DND-41 (cell line): ENCODE measurements at places on chromosomes 5 and 9.
A peak's percentile ranks its signal among the peaks of the same experiment; 100 is the strongest.

GRCh38 chr5:124783794-124784193 lies 37.4 kb upstream of the ZNF608 start:
- no peak for DNase-seq

DNA sequence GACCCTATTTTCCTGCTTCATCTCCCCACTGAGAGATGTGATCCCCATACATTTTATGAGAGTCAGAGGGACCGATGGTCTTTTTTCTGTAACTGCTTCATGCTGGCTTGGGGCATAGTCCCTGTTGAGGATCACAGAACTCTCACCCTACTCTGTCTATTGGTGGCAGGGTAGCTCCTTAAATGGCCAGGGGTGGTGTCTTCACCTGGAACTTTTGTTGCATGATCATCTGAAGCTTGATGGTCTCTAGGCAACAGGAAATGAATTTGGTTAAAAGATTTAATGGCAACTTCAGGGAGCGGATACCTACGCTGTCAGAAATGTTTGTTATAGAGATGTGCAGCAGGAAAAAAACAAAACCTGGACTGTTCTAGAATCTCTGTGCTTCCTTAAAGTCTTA lies 87.0 kb upstream of the GLIS3 start:
- no peak for DNase-seq

GRCh38 chr9:109652971-109653370 lies 127.0 kb upstream of the PALM2AKAP2 start:
- DNase-seq, result no peak

GRCh38 chr5:16773991-16774390 lies 157.2 kb upstream of the RETREG1 start:
- no peak for DNase-seq

- DNase-seq, result no peak
Observed at GRCh38 chr5:11038772-11039171, 277.7 kb upstream of the DAP start.

GRCh38 chr5:72179028-72179815 lies 71.9 kb downstream of the MAP1B start:
- DNase-seq, result no peak

DNA sequence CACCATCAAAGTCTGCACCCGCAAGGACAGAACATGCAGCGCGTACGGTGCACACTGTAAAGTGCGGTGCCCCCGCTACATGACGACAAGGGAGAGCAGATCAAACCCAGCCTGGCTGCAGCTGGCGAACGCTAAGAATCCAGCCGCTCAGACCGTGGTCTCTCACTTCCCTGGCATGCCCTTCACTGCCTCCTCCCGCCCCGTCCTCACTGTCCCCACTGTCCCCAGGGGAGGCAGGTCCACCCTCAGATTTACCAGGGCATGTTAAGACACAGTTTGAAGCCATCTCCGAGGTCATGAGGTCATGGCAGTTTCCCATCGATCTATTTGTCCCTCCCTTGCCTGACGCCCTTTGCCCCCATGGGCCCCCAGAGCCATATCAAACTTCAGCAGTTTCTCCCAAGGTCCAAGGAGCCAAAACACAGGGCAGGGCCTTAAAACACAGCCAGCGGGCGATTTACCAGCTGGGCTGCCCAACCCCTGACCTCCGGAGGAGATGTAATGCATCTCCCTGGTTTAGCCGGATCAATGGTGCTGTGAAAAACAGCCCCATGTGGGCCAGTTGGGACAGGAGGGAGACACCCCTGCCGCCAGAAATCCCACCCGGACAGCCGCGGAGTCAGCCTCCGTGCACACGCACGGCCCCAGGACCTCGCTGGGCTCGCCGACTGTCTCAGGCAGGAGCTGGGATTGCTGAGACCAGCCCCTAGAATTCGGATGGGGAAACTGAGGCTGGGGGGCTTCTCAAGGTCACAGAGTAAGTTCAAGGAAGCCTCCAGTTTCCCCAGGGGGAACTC lies 52.3 kb upstream of the FUBP3 start:
- no peak for DNase-seq

DNA sequence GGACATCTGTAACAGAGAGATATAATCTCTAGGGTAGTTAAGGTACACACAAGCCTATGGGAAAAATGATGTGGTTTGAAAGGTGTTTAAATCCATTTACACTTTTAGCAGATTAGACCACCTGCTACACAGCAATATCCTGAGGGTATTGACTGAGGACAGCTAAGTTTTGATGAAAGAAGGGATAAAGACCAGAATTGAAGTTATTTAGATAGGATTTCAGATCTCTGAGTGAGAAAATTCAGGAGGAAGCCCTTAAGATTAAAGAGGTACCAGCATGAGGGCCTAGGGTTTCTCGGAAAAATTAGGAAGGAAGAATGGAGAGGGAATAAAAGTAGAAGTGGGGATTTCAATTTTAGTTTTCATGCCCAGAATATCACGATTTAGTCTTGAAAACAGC lies 267.3 kb downstream of the COX7C start:
- no peak for DNase-seq

DNA sequence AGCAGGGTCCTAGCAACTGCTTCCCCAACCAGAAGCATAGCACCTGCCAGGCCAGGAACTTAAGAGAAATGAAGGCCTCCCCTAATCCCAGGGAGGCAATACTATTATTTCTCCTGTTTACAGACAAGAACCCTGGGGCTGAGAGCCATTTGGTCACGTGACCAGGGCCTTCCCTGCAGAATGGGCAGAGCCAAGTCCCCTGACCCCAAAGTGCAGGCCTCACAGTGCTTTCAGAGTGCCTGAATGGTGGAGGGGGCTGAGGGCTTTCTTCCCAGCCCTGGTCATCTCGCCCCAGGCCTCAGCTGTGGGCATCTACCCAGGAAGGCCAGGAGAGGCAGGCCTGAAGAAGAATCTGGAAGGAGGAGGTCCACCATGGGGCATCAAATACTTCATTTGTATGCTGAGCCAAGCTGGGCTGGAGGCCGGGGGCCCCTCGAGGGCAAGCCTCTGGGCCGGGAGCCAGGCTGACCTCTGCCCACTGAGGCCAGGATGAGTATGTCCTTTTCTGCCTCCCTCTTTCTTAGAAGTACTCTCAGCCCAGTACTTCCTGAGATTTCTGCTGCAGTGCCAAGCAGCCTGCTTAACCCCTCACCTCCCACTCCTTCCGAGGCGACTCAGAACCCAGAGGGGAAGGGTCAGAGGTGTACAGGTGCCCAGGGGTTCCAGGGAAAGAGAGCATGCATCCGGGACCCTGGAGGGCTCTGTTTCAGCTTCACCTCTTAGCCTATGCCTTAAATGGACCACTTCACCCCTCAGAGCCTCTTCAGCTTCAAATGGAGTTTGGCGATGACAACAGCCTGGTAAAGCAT lies 18.9 kb upstream of the DUSP1 start:
- DNase-seq, result no peak

- DNase-seq, result no peak
Observed at GRCh38 chr5:176899946-176900779, 1.0 kb upstream of the HK3 start.

DNA sequence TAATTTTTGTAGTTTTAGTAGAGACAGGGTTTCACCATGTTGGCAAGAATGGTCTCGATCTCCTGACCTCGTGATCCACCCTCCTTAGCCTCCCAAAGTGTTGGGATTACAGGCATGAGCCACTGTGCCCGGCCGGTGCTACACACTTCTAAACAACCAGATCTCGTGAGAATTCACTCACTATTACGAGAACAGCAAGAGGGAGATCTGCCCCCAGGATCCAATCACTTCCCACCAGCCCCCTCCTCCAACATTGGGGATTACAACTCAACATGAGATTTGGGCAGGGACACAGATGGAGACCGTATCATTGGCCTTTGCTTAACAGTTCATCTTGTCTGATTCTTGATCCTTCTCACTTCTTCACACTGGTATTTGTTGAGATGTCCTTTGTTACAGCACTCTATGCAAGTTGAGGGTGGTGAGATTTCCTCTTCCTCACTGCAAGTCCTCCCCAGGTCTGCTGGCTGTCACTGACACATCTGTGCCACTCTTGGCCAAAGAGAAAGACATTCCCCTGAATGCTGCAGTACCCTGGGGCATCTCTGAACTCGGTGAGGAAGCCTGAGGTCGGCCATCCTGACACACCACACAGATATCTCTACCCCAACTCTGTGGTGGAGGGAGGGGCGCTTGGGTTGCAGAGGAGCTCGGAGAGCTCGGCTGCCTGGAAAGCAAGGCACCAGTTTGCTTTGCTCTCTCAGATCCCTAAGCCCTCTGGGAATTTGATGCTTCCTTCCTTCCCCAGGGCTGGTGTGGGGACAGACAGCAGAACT lies 4.2 kb upstream of the SUB1 start:
- DNase-seq, result no peak

- no peak for DNase-seq
Observed at GRCh38 chr5:78983601-78984438, 1.3 kb downstream of the ARSB start.

- DNase-seq, result no peak
Observed at GRCh38 chr5:114377946-114378345, 16.1 kb downstream of the KCNN2 start.

GRCh38 chr5:150789943-150790611 lies 11.5 kb downstream of the SMIM3 start:
- peak; percentile 75 for DNase-seq

DNA sequence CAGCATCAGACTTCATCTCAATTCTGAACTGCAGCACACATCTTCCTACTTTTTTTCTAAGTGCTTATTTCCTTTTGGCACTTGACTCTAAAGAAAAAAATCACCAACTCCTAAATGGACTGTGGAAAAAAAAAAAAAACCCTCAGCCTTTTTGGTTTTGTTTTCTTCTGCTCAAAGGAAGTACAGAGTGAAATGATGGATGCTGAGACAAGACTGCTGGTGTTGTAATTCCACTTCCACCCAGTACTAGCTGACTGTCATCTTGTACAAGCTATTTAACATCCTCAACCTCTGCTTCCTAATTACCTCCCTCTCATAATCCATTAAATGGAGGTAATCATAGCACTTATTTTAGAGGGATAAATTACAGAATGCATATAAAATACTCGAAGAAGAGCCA lies 171.5 kb upstream of the GNA14 start:
- no peak for DNase-seq

GRCh38 chr9:112757282-112757883 lies 6.8 kb downstream of the SNX30 start:
- DNase-seq, result no peak

DNA sequence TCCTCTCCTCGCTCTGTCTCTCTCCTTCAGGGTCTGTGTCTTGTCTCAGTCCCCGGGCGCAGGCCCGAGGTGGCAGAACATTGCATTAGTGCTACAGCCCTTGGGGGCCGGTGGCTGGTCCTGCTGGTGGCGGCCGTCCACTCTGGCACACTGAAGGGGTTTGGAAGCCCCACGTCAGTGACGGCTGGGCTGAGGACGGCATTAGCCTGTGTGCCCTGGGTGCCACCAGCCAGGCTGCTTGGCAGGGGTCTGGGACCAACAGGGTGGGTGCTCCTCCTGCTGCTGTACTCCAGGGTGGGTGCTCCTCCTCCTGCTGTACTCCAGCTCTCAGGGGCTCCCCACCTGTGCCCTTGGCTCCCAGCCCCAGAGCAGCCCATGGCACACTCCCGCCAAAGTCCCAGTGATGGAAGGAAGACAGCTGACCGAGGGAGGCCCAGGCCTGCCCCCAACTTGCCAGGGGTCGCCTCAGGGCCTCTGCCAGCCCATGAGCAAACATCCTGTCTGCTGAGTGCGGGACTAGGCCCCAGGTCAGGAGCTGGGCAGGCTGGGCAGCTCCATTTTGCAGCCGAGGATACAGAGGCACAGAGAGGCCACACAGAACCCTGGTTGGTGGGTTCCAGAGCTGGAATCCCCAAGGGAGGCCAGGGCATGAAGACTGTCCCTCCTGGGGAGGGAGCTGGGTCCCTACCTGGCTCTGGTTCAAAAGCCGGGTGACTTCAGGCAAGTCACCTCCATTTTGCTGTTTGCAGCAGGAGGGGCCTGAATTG lies 27.3 kb downstream of the SARDH start:
- DNase-seq, result no peak
